ENCODE measurements at places on chromosomes 11 and 22.

DNA sequence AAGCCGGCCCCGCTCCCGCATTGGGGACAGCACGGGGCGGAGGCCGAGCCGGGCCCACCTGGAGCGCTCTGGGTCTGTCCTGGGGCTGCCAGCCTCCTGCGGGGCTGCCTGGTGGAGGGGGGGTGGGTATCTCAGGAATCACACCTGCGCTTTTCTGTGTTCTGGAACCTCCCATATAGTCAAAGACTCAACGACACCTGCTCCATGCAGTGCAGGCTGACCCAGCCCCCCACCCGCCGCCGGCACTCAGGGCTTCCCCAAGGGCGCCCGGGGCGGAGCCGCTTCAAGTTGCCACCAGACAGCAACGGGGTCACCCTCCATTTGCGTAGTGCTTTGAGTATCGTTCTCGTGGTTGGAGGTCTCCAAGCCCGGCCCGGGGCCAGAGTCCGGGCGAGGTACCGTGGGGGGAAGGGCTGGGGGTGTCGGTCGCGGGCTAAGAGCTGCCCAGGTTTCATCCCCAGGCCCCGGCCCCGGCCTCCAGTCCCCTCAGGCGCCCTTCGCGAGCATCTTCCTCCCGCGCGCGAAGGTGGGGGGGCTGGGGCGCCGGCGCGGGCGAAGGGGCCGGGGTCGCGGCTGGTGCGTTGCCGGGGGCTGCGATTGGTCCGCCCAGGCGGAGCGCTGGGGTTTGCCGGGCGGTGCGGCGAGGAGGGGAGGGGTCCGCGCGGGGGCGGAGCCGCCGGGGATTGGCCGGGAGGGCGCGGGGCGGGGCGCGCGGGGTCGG, 6.6 kb downstream of the TSPAN4 start:
- no peak for DNase-seq
- H3K4me3 ChIP-seq = peak overlapping the region; percentile 48
- H3K36me3 ChIP-seq = no peaks in the 10 kb centered on the region

- no peak overlapping the region for H3K4me3 ChIP-seq
- H3K36me3 ChIP-seq = no peaks in the 10 kb centered on the region
- H3K4me1 ChIP-seq = no peaks in the 10 kb centered on the region
- peak; percentile 44 for DNase-seq
- H3K27ac ChIP-seq = no peak overlapping the region
These were observed 9.8 kb downstream of the SLC22A6 start for GRCh38 chr11:62974848-62975522.

GRCh38 chr11:86205421-86206336, 38.9 kb upstream of the EED start:
- no peaks in the 10 kb centered on the region for H3K36me3 ChIP-seq
- H3K27me3 ChIP-seq = no peaks in the 10 kb centered on the region
- no peak overlapping the region for H3K4me3 ChIP-seq
- no peak for DNase-seq
- no peak overlapping the region for H3K27ac ChIP-seq

- no peaks in the 10 kb centered on the region for H3K36me3 ChIP-seq
- H3K27ac ChIP-seq = no peak overlapping the region
- H3K4me3 ChIP-seq = no peak overlapping the region
- DNase-seq = no peak
These were observed 277.2 kb upstream of the PLET1 start for GRCh38 chr11:112537846-112538330.

- no peak overlapping the region for H3K27ac ChIP-seq
- H3K27me3 ChIP-seq = no peaks in the 10 kb centered on the region
- H3K4me3 ChIP-seq = no peak overlapping the region
- H3K4me1 ChIP-seq = peaks cover 16% of the 10 kb centered on the region
These were observed 13.3 kb downstream of the FAM83F start for GRCh38 chr22:40007853-40008710.

GRCh38 chr11:33044285-33044756, 4.9 kb downstream of the TCP11L1 start:
- no peaks in the 10 kb centered on the region for H3K27me3 ChIP-seq
- no peak overlapping the region for H3K27ac ChIP-seq
- no peak overlapping the region for H3K4me3 ChIP-seq
- no peaks in the 10 kb centered on the region for H3K36me3 ChIP-seq
- DNase-seq = no peak

DNA sequence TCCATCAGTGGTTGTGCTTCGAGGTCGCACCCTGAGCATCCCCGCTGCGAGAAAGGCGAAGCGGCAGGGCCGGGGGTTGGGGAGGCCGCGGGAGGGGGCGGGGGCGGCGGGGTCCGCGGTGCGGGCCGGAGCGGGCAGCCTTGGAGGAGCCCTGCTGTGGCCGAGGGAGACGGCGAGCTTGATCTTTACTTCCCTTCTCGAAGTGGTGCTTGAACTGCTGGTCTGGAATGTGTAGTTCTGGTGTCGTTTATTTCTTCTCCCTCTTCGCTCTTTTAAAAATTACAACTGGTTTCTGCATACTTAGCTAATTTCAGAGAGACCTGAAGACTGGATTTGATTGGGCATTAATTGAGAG, 1.1 kb downstream of the APLP2 start:
- H3K27ac ChIP-seq = peak overlapping the region; percentile 85
- peak overlapping the region; percentile 54 for H3K4me3 ChIP-seq
- H3K27me3 ChIP-seq = no peaks in the 10 kb centered on the region
- H3K36me3 ChIP-seq = no peaks in the 10 kb centered on the region
- H3K4me1 ChIP-seq = peaks cover 3% of the 10 kb centered on the region
- no peak for DNase-seq

DNA sequence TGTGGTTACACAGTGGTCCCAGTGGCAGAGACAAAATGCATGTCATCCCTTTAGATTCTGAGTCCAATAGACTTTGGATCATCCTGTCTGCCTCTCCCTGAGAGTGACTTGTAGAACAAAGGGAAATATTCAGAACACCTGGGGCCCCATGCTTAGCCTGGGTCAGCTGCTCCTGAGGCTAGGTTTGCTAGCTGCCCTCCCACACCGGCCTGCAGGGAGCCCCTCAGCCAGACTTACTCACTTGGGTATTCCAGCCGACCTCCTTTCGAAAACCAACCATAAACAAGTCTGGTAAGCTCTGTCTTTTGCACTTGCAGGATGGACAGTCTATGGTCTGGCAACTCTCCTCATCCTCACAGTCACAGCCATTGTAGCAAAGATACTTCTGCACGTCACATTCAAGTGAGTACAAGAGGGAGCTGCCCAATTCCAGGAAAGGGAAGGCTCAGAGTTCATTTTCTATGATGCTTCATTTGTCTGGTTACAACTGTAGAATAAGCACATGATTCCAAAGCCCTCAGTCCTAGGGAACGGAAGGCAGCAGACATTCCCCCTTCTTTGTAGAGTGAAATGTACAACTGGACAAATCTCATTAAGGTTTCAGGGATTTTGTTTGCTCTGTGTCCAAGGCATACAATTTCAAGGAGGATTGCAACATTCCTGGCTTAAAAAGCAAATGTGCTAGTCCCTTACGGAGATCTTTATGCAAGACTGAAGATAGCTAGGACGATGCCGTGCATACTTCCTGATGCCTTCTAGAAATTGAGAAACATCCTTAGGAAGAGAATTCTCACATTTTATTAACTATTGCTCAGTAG, 65.5 kb upstream of the EMID1 start:
- H3K4me1 ChIP-seq = no peaks in the 10 kb centered on the region
- no peak overlapping the region for H3K27ac ChIP-seq
- no peaks in the 10 kb centered on the region for H3K27me3 ChIP-seq
- no peak overlapping the region for H3K4me3 ChIP-seq
- no peak for DNase-seq
- no peaks in the 10 kb centered on the region for H3K36me3 ChIP-seq

GRCh38 chr11:35992548-35992947, 48.7 kb downstream of the LDLRAD3 start:
- no peaks in the 10 kb centered on the region for H3K27me3 ChIP-seq
- H3K27ac ChIP-seq = no peak overlapping the region
- no peak for DNase-seq
- H3K36me3 ChIP-seq = no peaks in the 10 kb centered on the region

GRCh38 chr11:116065986-116066385, 561.8 kb upstream of the CADM1 start:
- no peak for DNase-seq
- H3K4me1 ChIP-seq = no peaks in the 10 kb centered on the region
- H3K36me3 ChIP-seq = no peaks in the 10 kb centered on the region
- no peak overlapping the region for H3K4me3 ChIP-seq

All from pancreas (tissue), 10 donors.